Putamen (tissue), 1 donor: ENCODE measurements at places on chromosomes 7 and 10.

GRCh38 chr10:64760371-64760770, 1239.2 kb downstream of the REEP3 start:
- no peak for DNase-seq

GRCh38 chr7:90412458-90413184, 9.4 kb downstream of the CLDN12 start:
- no peak for DNase-seq

- peak; percentile 24 for DNase-seq
Observed at GRCh38 chr7:12719141-12719919, 31.9 kb downstream of the ARL4A start.

GRCh38 chr7:157925383-157925875, 588.6 kb downstream of the DNAJB6 start:
- no peak for DNase-seq

GRCh38 chr10:70732569-70732968, 52.6 kb downstream of the TBATA start:
- no peak for DNase-seq

DNA sequence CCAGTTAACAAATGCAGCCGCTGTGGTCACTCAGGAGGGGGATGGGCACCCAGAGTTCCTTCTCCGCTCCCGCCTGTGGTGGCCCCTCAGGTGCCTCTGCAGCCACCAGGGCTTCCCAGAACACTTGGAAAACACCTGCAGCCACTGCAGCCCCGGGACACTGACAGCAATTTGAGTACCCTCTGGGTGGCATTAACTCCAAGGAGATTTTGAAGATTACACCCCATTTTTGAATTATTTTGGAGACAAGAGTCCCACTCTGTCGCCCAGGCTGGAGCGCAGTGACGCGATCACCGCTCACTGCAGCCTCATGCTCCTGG, 32.2 kb downstream of the IL15RA start:
- no peak for DNase-seq

GRCh38 chr10:132547421-132547861, 9.9 kb downstream of the INPP5A start:
- DNase-seq, result no peak

GRCh38 chr10:89431977-89432376, 17.6 kb downstream of the IFIT5 start:
- DNase-seq, result no peak

GRCh38 chr10:13633689-13634088, 46.9 kb downstream of the PRPF18 start:
- no peak for DNase-seq

- no peak for DNase-seq
Observed at GRCh38 chr7:6479067-6479466, 31.3 kb upstream of the DAGLB start.

GRCh38 chr10:44760513-44760912, 150.6 kb upstream of the TMEM72 start:
- DNase-seq, result no peak

- no peak for DNase-seq
Observed at GRCh38 chr7:151659219-151659618, 139.5 kb upstream of the RHEB start.

GRCh38 chr7:122544463-122544862, 154.5 kb downstream of the RNF133 start:
- peak; percentile 37 for DNase-seq

DNA sequence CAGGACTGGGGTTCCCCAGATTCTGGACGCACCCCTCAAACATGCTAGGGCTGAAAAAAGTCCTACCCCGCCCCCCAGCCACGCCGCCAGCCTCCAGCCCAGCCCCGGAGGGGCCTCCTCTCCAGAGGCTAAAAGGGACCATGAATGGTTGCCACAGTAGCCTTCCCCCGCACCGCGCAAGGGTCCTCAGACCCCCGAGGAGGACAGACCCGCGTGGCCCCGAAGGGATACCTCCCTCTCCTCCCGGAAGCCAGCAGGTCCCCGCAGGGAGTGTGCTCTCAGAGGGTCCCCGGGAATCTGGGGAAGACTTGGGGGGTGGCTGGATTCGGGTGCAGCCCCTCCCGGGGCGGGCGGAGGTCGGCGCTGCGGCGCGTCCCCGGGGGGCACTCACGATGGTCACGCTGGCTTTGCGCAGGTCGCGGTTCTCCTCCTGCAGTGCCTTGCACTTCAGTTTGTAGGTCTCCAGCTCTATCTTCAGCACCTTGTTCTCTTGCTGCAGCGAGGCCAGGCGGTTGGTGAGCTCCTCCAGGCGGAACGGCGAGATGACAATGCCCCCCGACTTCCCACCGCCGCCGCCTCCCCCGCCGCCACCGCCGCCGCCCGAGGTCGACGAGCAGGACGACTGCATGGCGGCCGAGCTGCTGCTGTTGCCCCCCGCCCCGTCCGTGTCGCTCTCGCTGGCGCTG, 482 bp downstream of the CCDC6 start:
- DNase-seq, result no peak

DNA sequence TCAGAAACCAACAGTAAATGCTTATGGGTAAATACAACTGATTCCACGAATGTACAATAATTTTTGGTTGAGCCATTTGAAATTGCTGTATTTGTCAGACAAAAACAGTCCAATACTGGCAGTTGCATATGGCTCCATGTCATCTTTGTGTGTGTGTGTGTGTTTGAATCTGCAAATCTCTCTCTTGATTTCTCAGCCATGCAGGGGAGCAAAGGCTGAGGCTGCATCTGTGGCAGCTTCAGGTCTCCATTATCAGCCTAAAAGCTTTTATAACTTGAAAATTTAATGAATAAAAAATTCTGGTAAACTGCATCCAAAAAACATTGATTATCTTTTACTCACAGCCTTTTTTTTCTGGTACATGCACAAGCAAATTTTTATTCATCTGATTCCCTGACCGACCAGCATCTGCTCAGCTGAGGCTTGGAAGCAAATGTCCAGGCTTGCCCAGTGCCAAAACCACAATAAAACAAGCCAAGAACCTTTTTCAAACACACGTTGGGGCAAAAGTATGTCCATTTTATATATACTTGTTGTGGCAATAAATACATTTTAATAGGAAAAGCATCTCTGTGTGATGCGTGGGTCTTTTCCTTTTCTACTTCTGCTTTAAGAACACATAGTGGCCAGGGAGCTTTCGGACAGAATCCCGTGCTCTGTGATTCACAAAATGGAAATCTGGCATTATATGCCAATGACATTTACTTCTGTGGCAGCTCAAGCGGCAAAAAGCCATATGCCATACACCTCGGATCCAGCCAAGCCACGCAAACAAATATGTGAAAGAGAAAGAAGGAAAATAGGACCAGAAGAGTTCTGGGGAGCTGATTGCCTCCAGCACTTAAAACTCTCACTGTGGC, 275.6 kb upstream of the AOAH start:
- no peak for DNase-seq

- DNase-seq, result no peak
Observed at GRCh38 chr10:55793024-55793423, 568.0 kb downstream of the ZWINT start.

GRCh38 chr7:137399827-137400823, 56.6 kb upstream of the PTN start:
- DNase-seq, result no peak

GRCh38 chr7:54860003-54860775, 101.2 kb upstream of the SEC61G start:
- no peak for DNase-seq

DNA sequence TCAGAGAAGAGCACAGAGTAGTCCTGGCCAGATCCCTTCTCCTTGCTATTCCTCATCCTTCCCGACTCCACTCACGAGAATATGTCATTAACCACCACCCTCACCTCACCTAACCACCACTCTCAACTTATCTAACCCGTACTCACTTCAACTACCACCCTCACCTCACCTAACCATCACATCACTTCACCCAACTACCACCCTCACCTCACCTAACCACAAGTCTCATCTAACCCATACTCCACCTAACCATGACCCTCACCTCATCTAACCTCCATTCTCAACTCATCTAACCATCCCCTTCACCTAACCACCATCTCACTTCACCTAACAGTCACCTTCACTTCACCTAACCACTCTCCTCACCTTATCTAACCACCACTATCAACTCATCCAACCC, 85.0 kb downstream of the VIPR2 start:
- no peak for DNase-seq

GRCh38 chr7:151432658-151433521, 7.1 kb downstream of the CRYGN start:
- no peak for DNase-seq

DNA sequence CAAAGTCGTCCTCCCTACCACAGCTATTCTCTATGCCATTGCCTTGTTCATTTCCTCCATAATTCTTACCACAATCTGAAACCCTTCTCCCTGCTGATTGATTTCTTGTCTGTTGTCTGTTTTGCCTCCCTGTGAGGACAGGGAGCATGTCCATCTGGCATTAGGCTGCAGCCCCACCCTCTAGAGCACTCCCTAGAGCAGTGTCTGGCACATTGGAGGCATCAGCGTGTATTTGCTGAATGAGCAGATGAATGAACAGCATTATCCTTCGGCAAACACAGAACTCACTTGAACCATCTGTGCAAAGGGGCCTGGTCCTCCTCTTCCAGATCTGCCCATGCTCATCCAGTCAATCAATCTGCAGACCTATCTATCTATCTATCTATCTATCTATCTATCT, 5.1 kb upstream of the DMBT1 start:
- no peak for DNase-seq

DNA sequence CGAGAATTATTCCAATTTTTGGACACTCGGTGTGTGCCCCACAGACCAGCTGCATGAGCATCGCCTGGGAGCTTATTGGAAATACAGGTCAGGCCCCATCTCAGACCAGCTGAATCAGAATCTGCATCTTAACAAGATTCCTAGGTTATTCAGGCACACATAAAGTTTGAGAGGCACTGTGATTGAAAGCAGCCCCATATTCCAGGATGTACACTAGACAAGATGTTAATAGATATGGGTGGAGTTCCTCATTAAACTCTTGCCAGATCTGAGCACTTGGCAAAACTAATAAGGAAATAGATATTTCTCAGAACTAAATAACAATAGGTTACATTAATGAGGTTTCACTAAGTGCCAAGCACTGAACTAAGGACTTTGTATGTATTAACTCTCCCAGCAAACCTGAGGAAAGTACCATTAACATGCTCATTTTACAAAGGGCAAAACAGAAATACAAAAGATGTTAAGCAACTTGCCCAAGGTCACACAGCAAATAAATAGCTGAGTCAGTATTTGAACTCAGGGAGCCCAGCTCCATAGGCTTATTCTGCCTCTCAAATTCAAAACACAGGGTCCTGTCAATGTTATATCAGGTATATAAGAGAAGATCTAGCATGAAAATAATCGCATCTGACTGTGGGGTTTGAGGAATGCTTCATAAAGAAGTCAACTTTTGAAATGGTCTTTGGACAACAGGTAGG, 29.9 kb downstream of the PPP1R3C start:
- no peak for DNase-seq

DNA sequence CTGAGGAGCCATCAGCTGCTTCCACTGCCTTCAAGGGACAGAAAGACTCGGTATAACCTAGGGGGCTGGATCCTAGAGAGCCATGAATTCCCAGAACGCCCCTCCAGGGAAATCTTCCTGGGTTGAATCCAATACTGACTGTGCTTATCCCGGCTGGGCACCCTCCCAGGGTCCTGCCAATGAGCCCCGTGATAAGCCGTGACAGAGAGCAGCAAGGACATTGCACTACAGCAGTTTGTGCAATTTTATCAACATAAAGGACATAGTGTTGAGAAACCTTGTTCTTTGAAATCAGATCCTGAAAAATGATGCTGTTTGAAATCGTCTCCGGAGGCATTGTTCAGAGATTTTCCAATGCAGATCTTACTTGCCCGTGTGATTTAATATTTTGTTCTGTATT, 18.8 kb downstream of the AKR1B1 start:
- no peak for DNase-seq

GRCh38 chr10:132827423-132827789, 41.5 kb upstream of the NKX6-2 start:
- DNase-seq, result no peak

GRCh38 chr7:39592586-39592985, 26.4 kb downstream of the YAE1 start:
- no peak for DNase-seq

DNA sequence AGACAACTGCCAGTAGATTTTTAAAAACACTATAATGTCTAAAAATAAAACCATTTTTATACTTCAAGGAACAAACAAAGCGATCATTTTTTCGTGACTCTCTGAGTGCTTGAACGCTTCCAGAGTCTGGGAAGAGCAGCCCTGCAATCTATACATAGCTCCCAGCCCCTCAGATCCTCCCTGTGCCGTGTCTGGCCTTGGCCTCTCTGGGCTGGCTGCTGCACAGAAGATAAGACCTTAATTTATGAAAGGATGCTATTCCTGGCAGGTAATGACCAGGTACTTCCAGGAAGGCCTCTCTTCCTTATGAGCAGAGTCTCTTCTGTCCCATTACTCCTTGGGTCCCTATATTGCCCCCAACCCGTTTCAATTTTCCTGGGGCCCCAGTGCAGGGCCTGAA, 200.9 kb upstream of the AOAH start:
- DNase-seq, result no peak

GRCh38 chr7:121744877-121745276, 128.1 kb upstream of the PTPRZ1 start:
- no peak for DNase-seq

DNA sequence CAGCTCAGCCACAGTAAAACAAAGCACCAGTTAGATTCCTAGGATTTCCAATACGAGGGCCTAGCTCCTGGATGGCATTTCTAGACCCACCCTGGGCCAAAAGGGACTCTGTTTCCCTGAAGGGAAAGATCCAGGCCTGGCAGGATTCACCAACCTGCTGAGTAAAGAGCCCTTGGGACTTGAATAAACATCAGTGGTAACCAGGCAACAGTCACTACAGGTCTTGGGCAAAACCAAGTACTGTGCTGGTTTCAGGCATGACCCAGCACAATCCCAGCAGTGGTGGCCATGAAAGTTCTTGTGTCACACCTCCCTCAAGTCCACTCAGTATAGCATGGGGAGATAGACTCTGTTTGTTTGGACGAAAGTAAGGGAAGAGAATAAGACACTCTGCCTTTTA, 31.0 kb upstream of the STARD3NL start:
- no peak for DNase-seq

- no peak for DNase-seq
Observed at GRCh38 chr10:63753808-63754207, 232.6 kb downstream of the REEP3 start.

- DNase-seq, result no peak
Observed at GRCh38 chr7:110148054-110148453, 942.9 kb upstream of the LRRN3 start.

DNA sequence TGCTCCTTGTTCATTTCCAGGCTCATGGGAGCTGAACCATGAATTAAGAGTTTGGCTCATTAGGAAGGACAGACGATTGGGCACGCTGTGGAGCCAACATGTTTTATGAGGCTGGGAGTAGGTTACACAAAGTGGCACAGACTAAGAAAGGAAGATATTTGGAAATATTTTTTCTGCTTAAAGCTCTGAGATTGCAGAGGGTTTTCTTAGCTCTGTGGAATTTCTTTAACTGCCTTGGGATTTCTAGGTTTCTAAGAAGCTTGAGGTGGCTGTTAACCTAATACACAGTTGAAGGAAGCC, 344.6 kb downstream of the RNLS start:
- no peak for DNase-seq

GRCh38 chr10:16612115-16612980, 90.7 kb upstream of the C1QL3 start:
- no peak for DNase-seq
